Activated CD4-positive, alpha-beta memory T cell treated with anti-CD3 and anti-CD28 coated beads for 36 hours (primary cell): ENCODE measurements at places on chromosomes 7 and 10. TPM values are rescaled to one million over a fixed set of nuclear protein-coding genes. Genes with fewer than 3 reads are reported as not detected.
A peak's percentile ranks its signal among the peaks of the same experiment; 100 is the strongest.

DNA sequence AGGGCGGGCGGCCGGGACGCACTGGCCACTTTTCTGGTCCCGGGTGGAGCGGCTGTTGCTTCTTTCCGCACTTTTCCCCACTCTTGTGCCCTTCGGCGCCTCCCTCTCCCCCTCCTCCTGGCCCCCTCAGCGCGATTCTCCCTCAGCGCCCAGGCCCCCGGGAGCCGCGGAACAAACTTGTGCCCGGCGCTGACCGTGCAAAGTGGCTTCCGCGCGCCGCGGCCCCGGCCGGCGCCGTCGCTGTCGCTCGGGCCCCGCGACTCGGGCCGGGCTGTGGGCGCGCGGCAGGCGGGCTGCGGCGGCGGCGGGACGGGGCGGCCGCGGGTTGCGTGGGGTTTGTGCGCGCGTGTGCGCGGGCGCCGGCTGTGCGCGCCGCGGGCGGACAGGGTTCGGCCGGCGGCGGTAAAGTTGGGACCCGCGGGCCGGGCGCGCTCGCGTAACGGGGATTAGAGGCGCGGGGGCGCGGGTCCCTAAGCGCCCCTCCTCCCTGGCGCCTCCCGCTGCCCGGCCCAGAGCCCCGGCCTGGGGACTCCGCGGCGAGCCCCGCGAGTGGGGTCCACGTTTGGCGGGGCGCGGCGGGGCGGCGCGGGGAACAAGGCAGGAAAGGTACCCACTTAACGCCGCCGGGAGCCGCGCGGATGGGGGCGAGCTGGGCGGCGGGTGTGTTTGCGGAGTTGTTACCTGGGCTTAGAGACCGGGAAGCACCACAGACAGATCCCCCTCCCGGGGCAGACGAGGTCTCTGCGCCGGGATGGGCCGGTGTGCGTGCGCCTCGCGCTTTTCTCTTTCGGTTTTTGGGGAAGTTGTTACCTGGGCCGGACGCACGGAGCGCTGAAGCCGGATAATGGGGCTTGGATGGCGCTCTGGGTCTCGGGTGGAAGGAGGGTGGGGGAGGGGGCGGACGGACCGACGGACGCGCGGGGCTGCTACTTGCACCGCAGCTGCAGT is 860 bp downstream of the ZEB1 start:
- H3K27me3 ChIP-seq: no peaks in the 10 kb centered on the region
- peaks cover 2% of the 10 kb centered on the region for H3K36me3 ChIP-seq
- H3K4me3 ChIP-seq: peak overlapping the region; percentile 98
- peak; percentile 74 for DNase-seq

HMX2 gene
- total RNA-seq: 0.43 TPM

DNA sequence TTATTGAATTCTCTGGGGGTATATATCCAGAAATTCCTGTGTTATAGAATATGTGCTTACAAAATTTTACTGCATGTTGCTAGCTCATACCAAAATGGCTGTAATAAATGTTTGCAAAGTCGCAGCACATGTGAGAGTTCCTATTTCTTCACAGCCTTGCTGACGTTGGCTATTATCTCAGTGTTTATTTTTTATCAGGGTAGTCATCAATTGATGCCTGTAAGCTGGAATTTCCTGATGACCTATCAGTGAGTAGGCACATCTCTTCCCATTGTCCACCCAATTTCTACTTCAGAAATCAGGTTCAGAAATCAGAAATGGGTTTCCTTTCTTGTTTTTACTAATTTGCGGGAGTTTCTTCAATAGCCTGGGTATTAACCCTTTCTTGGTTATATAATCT is 268.1 kb upstream of the FZD8 start:
- DNase-seq: no peak
- H3K27me3 ChIP-seq: peaks cover 2% of the 10 kb centered on the region
- H3K4me3 ChIP-seq: no peak overlapping the region
- H3K36me3 ChIP-seq: no peaks in the 10 kb centered on the region
- no peaks in the 10 kb centered on the region for H3K4me1 ChIP-seq
- no peak overlapping the region for H3K27ac ChIP-seq

DNA sequence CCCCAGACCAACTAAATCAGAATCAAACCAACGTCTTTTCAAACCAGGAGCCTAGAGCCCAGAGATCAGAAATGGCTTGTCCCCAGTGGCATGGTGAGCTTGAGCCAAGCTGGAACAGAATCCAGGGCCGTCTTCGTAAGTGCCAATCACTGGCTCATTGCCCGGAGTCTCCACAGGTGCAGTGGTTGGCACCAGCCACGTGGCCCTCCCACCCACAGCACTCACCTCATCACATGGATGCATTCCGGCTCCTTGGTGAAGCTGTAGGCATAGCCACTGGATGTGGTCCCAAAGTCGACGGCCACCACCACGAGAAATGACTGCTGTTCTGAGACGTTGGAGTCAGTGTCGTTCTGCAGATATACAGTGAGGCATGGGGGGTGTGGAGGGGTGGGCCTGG is 37.4 kb downstream of the HSPA12A start:
- no peak for DNase-seq
- H3K36me3 ChIP-seq: no peaks in the 10 kb centered on the region
- peaks cover 27% of the 10 kb centered on the region for H3K27me3 ChIP-seq
- H3K4me3 ChIP-seq: no peak overlapping the region
- no peak overlapping the region for H3K27ac ChIP-seq

DNA sequence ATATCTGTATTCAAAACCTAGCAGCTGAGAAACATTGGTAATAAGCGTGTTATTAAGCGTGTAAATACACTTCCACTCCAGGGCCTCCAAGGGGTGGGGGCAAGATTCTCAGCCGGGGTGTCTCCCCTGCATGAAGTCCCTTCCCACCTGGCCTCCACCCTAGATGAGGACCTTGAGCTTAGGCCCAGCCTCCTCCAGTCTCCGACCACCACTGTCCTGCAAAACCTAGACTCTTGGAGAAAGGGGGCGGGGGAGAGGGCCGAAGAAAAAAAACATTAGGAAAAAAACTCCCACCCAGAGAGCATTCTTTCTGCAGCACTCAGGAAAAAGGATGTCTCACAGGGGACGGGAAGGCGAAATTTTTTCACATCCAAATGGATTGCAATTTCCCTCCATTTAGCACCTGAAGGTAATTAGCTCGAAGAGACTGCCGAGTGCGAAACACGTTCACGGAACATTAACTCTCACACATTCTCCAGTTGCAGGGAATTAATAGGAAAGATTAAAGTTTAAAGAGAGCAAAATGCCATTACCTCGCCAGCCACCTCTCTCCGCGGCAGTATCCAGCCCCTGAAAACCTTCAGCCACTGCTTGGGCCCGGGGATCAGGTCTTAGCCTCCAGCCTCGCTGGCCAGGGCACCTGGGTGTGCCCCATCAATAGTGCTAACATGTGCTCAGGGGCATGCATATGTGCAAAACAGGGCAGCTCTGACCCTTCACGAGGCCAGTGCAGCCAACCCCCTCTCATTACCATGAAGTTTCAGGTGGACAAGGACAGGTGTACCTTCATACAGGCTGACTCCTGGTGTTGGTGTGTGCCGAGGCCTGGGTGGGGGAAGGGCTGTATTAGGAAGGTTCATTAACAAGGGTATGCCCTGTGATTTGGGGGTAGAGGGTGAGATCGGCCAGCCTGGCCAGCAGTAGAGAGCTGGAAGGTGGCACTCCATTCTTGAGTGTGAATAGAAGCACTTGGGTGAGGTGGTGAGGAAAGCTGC is 77.2 kb downstream of the HIF1AN start:
- no peak overlapping the region for H3K27ac ChIP-seq
- no peaks in the 10 kb centered on the region for H3K4me1 ChIP-seq
- DNase-seq: no peak
- peaks cover 31% of the 10 kb centered on the region for H3K27me3 ChIP-seq

CFAP70 gene
- 0.80 TPM for total RNA-seq

DNA sequence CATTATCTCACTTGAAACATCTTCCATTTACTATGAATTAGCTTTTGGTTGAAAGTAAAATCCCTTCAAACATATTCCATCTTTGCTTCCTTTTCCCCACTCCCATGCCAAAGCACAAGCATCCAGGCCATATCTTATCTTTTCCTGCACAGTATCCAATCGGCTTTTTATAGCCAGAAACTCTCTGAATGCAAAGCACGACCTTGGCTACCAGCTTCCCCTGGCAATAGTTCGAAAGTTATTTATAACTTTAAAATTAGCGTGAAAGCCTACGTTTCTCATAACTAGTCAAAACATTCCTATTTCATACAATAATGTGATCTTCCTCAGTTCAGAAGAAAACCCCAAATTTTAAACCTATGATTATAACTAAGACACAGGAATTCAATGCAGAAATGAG is 440 bp downstream of the CTNNA3 start:
- H3K36me3 ChIP-seq: no peaks in the 10 kb centered on the region
- H3K27ac ChIP-seq: no peak overlapping the region
- peaks cover 10% of the 10 kb centered on the region for H3K27me3 ChIP-seq

- no peaks in the 10 kb centered on the region for H3K27me3 ChIP-seq
- no peak overlapping the region for H3K27ac ChIP-seq
- peaks cover 10% of the 10 kb centered on the region for H3K36me3 ChIP-seq
- H3K4me3 ChIP-seq: no peak overlapping the region
These were observed 71.2 kb upstream of the RPA3 start for GRCh38 chr7:7789551-7789988.

- no peaks in the 10 kb centered on the region for H3K36me3 ChIP-seq
- peaks cover 14% of the 10 kb centered on the region for H3K4me1 ChIP-seq
- no peak for DNase-seq
- H3K4me3 ChIP-seq: no peak overlapping the region
These were observed 339.0 kb downstream of the RNLS start for GRCh38 chr10:88243836-88244730.

GRCh38 chr7:3951316-3952055 is 650.4 kb downstream of the SDK1 start:
- H3K4me1 ChIP-seq: no peaks in the 10 kb centered on the region
- no peak overlapping the region for H3K27ac ChIP-seq
- peaks cover 3% of the 10 kb centered on the region for H3K27me3 ChIP-seq
